Osteoblast (primary cell): ENCODE measurements at places on chromosomes 16 and 17. TPM values are rescaled to one million over a fixed set of nuclear protein-coding genes. Genes with fewer than 3 reads are reported as not detected.

The BRD7 gene
- total RNA-seq, result 22.8 and 30.6 TPM in 2 replicates

The CMTM2 gene
- total RNA-seq, result not detected in 2 replicates

The PRR29 gene
- 0.36 and 0.88 TPM in 2 replicates for total RNA-seq

The ZG16 gene
- not detected in 2 replicates for total RNA-seq

GRCh38 chr16:67173323-67173722 is 3.0 kb downstream of the NOL3 start:
- peak overlapping the region; percentile 78 for H3K4me3 ChIP-seq
- peak overlapping the region; percentile 39 for H3K27ac ChIP-seq
- no peak for DNase-seq
- H3K36me3 ChIP-seq, result no peaks in the 10 kb centered on the region
- H3K27me3 ChIP-seq, result no peaks in the 10 kb centered on the region
- peaks cover 22% of the 10 kb centered on the region for H3K4me1 ChIP-seq

DNA sequence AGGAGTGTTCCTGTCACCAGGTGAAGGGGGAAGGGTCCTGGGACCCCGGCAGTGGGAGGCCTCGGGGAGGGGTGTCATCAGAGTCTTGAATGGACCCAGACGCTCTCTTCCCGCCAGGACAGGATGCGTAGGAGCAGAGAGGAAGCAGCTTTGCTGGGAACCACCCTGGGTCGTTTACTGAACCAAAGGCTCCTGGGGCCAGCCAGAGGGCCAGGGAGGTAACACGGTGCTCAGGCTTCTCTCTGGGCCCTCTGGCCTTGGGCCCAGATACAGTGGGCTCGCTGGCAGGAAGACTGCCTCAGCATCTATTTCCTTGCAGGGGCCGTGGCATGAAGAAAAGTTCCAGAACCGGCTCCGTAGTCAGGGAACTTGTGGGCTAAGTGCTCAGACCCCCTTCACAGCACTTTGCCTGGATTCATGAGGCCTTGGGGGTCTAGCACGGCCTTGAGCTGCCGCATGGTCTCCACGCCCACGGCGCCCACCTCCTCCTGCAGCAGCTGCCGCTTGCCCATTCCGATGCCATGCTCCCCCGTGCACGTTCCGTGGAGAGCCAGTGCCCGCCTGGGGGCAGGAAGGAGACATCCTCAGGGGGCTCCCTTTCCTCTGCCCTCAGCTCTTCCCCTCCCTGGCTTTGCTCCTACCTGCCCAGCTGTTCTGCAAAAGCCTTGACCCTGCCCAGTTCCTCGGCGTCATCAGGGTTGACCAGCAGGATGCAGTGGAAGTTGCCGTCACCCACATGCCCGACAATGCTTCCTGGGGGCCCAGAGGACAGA is 4.4 kb downstream of the LDHD start:
- no peak overlapping the region for H3K27ac ChIP-seq
- no peaks in the 10 kb centered on the region for H3K36me3 ChIP-seq
- no peak overlapping the region for H3K4me3 ChIP-seq
- H3K27me3 ChIP-seq, result no peaks in the 10 kb centered on the region

DNA sequence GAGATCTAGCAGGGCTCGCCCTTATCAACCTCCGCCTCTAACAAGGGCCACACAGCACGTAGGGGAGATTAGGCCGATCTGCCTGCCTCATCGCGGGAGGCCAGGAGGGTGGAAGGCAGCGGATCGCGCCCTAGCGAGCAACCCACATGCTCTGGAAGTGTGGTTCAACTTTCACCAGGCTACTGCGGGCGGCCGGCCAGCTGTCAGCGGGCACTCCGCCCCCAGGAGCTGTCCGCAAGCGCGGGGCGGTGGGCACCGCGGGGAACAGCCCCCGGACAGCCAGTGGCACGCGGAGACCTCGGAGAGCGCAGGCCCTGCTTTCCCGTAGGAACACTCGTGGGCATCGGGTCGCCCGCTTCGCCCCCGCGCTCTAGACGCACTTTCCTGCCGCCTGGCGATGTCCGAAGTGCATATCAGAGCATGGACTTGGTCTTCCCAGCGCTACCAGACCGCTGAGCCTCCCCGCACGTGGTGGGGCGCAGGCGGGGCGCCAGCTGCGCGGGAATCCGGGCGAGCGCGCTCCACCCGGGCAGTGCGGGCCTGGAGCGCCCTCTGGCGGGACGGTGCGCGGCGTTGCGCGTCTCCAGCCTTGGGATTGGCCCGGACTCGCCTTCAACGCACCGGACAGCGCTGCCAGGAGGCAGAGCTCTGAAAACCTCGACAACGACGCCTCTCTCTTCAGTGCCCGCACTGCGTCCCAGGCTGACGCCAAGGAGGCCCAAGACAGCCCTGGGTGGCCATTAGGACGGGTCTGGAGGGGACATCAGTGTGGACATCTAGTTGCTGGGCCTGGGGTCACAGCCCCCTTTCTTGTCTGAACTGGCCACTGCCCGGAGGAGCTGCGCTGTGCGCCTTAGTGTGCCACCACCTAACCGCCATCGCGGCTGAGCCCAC is 3.6 kb upstream of the ZNHIT3 start:
- no peak overlapping the region for H3K27ac ChIP-seq
- peak; percentile 98 for DNase-seq
- H3K27me3 ChIP-seq, result peaks cover 13% of the 10 kb centered on the region
- no peaks in the 10 kb centered on the region for H3K36me3 ChIP-seq
- peaks cover 14% of the 10 kb centered on the region for H3K4me1 ChIP-seq
- peak overlapping the region; percentile 59 for H3K4me3 ChIP-seq

GRCh38 chr17:62868723-62869122 is 60.6 kb upstream of the MARCHF10 start:
- no peak for DNase-seq
- peaks cover 3% of the 10 kb centered on the region for H3K4me1 ChIP-seq
- no peak overlapping the region for H3K4me3 ChIP-seq
- no peak overlapping the region for H3K27ac ChIP-seq
- no peaks in the 10 kb centered on the region for H3K27me3 ChIP-seq

DNA sequence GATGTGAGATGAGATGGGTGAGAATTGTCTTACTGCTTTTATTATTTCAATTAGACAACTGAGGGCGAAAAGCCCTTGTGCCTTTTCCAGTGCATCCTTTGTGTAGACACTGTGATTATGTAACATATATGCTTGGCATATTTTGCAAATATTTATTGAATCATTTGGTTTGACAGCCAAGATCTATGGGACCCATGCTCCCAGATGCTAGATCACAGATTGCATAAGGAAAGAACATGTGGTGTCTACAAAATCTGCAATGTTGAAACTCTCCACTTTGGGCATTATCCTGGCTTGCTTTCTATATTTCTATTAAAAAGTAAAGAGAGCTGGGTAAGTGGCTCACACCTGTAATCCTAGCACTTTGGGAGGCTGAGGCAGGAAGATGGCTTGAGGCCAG is 4.8 kb upstream of the COG1 start:
- no peak for DNase-seq
- no peak overlapping the region for H3K27ac ChIP-seq
- no peaks in the 10 kb centered on the region for H3K27me3 ChIP-seq

DNA sequence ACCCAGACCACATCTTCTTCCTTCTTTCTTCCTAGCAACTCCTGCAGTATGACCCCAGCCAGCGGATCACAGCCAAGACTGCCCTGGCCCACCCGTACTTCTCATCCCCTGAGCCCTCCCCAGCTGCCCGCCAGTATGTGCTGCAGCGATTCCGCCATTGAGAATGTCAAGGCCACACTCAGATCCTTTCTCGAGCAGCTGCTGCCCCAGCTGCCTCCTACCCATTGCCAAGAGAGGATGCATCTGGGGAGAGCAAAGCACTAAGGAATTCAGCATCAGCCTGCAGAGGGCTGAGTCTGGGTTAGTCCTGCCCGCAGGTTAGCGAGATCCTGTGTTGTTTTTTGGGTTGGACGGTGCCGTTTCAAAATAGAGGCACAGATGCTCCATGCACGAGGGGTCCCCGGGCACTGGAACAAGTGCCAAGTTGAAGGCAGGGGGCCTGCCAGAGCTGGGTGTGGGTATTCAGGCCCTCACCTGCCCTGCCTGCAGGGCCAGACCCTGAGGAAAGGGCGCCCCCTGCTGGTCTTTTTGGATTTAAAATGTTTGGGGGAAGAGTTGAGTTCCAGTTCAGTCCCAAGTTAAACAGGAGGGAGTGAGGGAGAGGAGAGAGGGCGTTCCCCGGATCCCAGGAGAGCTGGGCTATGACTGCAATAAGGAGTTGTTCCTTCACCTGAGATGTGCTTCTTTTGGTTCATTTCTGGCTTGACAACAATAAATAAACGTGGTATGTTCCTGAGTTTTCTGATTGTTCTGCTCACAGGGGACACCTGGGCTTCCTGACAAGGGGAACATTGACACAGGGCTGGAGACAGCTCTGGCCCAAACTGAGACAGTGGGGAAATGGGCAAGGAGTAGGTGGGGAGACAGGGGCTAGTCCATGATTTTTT is 4.9 kb downstream of the CDK3 start:
- no peaks in the 10 kb centered on the region for H3K4me1 ChIP-seq
- no peak overlapping the region for H3K27ac ChIP-seq
- no peaks in the 10 kb centered on the region for H3K27me3 ChIP-seq
- DNase-seq, result peak; percentile 96

DNA sequence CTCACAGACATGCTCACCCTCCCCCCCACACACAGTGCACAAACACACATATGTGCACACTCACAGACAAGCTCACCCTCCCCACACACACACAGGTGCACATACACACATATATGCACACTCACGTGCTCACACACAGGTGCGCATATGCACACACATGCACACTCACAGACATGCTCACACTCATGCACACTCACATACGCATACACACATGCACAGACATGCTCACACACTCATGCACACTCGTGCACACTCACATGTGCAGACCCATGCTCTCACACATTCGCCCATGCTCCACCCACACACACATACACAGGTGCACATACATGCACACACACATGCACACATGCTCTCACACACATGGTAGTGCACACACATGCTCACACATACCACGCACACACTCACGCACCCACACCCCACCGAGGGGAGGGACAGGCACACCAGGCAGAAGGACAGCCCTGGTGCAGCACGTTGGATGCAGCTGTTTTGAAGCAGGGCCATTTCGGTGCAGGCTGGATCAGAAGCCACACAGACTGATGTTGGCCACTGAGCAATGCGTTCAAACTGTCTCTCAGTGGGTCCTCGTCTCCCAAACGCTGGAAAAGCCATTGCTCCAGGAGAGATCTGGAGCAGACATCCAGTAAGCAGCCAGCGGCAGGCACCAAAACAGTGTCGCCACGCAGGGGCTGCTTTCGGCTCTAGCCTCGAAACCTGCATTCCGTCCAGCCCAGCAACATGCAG is 86.2 kb upstream of the ZNF469 start:
- DNase-seq, result peak; percentile 72
- no peaks in the 10 kb centered on the region for H3K27me3 ChIP-seq
- H3K4me1 ChIP-seq, result peaks cover 22% of the 10 kb centered on the region
- H3K27ac ChIP-seq, result no peak overlapping the region

DNA sequence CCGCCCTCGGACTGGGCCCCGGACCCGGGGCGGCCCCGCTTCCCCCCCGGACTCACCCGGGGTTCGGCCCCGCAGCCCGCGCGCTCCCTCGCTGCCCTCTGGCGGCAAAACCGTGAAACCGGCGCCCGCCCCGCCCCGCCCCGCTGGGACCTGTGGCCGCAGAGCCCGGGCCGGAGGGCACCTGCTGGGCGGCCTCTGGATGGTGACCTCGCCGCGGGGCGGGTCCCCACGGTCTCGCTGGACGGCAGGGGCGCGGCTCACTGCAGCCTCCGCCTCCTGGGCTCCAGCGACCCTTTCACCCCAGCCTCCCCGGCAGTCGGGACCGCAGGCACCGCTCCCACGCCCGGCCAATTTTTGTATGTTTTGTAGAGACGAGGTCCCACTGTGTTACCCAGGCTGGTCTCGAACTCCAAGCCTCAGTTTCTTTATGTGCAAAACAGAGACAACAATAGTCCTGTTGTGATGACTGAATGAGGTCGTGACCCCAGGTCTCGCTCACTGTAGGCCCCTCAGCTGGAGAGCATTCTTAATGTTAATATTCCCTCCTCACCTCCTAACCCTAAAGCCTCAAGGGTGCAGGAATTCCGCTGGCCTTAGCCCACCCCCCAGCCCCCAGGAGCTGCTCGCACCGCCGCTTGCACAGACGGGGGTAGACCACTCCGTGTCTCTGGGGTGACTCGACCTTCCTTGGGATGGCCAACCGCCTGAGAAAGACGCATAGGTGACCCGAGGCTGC is 33.7 kb upstream of the RPH3AL start:
- no peaks in the 10 kb centered on the region for H3K4me1 ChIP-seq
- peak overlapping the region; percentile 47 for H3K4me3 ChIP-seq
- H3K27ac ChIP-seq, result no peak overlapping the region
- peaks cover 8% of the 10 kb centered on the region for H3K27me3 ChIP-seq
- peak; percentile 99 for DNase-seq
- H3K36me3 ChIP-seq, result no peaks in the 10 kb centered on the region

DNA sequence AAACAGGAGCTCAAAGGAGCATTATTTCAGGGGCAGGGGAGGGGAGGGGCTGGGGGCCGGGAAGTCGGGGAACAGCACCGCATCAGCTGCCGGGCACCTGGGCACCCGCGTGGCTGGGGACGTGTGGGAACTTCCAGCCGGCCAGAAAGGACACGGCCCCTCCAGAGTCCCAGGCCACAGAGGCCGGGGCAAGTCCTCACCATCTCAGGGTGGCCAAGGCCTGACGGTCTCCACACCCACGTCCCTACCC is 1.1 kb downstream of the PGAP6 start:
- no peaks in the 10 kb centered on the region for H3K27me3 ChIP-seq
- H3K27ac ChIP-seq, result no peak overlapping the region
- H3K36me3 ChIP-seq, result peaks cover 13% of the 10 kb centered on the region
- no peak for DNase-seq
- peaks cover 2% of the 10 kb centered on the region for H3K4me1 ChIP-seq
- peak overlapping the region; percentile 83 for H3K4me3 ChIP-seq
